ENCODE measurements at places on chromosomes 3 and 15.

GRCh38 chr3:142987707-142988106 is 13.7 kb upstream of the U2SURP start:
- DNase-seq = no peak

DNA sequence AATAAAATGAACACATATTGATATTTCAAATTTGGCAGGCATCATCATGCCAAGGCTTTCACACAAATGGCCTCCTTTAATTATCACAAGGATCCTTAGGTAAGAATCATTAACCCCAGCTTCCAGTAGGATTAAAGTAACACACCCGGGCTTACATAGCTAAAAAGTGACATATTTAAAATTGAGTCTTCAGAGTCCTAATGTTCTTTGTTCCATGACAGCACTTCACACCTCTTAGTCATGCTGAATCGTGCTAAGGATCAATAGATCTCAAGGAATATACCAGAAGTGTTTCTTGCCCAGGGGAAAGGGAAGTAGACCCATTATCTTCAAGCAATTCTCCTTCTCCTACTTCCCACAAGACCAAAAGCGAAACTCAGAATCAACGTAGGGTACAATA is 76.6 kb upstream of the SOX2 start:
- DNase-seq = no peak

DNA sequence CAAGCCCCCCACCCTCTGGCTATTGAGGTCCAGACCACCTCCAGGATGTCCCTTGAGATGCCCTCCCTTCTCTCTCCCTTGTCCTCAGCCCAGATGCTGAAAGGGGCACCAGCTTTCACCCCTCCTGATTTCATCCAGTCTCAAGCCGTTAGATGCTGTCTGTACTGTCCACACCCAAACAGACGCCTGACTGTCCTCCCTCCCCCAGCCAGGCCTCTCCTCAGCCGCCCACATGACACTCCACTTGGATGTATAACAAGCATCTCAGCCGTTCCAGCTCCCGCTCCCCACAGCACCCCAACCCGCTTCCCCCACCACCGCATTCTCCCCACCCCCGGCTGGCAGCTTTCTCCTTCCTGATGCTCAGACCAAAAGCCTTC is 25.0 kb upstream of the CYP11A1 start:
- no peak for DNase-seq

GRCh38 chr3:42013691-42014457 is 52.0 kb upstream of the ULK4 start:
- peak; percentile 76 for DNase-seq

DNA sequence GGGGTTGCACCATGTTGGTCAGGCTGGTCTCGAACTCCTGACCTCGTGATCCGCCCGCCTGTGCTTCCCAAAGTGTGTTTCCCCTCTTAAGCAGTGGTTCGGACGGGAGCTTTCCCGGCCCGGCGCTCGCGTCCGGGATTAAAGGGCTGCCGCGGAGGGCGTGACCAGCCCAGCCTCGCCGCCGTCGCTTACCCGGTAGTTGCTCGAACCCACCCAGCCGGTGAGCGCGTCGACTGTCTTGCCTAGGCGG is 513 bp downstream of the CLASP2 start:
- DNase-seq = no peak

GRCh38 chr15:83959477-83959876 is 276.1 kb upstream of the GOLGA6L4 start:
- DNase-seq = no peak

- no peak for DNase-seq
These were observed 95.5 kb downstream of the SSR3 start for GRCh38 chr3:156459434-156459833.

- peak; percentile 81 for DNase-seq
These were observed 146.9 kb upstream of the GADL1 start for GRCh38 chr3:31041161-31041978.

DNA sequence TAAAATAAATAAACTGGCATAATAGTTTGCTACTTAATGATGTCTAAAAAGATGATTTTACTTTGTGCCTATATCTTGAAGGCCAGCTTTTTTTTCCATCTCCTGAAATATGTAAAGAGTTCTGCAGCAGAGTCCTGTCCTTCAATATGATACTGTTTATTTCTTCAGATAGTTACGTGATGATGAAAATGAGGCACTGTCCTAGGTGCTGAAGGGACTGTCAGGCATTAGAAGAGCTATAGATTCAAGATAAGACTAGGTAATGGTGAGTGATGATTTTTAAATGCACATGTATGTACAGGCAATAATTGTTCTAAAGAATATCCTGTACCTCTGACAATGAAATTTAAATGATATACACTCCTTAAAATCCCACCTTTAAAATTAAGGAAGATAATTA is 326.9 kb upstream of the DNAJC19 start:
- DNase-seq = peak; percentile 17

DNA sequence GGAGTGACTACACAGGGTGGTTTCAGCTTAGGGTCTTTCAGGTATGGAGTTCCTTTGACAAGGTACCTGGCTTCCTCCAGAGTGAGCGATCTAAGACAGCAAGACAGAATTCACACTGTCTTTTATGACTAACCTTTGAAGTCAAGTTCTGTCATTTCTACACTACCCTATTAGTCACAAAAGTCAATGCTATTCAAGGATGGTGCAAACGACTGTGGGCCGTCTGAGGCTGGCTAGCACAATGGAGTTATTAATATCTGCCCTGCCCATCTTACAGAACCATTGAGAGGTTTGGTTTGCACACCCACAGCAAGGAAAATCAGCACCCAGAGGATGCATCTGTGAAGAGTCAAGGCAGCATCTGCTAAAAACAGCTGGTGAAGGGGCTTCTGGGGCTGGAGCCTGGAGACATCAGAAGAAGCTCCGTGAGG is 62.9 kb upstream of the XCR1 start:
- no peak for DNase-seq

DNA sequence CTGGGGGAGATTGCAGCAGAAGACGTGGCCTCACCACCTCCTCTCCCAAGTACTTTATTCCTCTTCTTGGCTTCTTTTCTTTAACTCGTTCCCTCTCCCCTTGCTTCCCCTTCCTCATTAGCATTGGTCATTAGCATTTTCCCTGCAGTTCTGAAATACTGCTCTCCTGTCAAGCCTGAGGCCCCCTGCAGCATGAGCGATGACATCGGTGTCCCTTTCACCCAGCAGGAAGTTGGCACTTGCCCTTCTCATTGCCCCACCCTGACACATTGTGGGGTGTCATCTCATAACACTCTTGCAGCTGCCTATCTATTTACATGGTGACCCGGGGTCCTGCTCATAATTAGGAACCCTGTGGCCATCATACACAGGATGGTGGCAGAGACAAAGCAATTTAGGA is 167.1 kb downstream of the ARRDC4 start:
- no peak for DNase-seq

GRCh38 chr3:135149707-135150681 is 354.9 kb downstream of the EPHB1 start:
- DNase-seq = no peak

DNA sequence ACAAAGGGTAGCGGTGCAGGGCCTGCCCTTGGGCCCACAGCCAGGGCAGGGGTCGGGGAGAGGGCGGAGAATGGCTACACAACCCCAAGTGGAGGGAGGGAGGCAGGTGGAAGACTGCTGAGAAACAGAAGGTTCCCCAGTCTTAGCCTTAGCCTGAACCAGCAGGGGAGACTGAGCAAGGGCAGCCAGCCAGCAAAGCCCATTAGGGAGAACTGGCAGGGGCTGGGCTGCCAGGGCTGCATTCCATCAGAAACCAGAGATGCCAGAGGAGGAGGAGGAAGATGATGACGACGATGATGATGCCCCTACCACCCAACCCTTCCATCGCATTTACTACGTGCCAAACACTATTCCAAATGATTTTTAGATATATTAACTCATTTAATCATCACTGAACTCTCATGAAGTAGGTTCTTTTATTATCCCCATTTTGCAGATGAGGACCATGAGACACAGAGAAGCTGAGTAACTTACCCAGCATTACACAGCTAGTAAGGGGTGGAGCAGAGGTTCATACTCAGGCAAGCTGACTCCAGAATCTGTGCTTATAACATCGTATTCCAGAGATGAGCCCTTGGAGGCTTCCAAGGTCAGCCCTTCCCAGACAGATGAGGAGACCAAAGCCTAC is 8.7 kb downstream of the SEMA7A start:
- peak; percentile 28 for DNase-seq

- DNase-seq = no peak
These were observed 583.3 kb upstream of the CBLB start for GRCh38 chr3:106452096-106452495.

DNA sequence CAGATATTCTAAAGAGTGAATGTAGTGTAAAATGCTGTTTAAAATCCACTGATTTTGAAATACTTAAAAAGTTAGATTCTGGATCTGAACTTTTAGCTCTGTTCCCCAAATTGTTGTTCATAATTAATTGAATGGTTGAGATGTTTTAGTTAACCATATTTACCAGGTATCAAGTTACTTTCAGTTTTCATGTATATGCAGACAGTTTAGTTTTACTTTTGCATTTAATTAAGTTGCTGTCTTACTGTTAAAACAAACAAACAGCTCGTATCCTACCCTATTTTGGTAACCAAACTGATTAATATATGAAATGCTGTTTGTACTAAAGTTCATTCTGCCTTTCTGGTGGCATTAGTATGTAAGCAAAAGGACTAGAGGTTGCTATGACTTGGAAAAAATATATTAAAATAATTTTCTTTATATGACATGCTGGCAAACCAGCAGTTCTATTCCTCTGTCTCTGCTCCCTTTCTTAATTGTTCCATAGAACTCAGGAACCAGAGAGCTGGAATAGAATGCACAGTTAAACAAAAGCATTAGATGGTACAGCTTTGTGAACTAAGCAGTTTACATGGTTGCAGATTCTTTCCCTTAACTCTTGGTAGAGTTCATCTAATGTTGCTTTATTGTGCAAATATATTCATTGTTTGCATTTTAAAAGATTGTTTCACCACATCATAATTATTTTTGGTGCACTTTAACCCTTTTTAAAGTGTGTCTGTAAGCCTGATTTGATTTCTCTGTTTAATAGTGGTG is 39.5 kb upstream of the SCAANT1 start:
- DNase-seq = no peak

- no peak for DNase-seq
These were observed 2.5 kb upstream of the GANC start for GRCh38 chr15:42270551-42270950.

DNA sequence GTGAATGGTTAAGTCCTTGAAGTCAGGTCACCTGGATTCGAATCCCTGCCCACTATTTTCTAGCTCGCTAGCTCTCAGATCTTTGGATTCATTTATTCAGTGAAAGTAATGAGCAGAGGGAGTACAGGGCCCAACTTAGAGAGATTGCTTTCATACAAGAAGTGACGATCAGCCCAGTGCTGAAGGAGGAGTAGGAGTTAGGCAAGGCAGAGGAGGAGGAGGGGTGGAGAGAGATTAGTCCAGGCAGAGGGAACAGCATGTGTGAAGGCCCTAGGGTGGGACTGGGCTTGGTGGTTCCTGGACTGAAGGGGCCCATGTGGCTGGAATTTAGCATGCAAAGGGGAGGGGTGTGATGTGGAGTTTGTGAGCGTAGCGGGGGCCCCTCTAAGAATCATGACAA is 3.8 kb upstream of the CHRNA5 start:
- no peak for DNase-seq

DNA sequence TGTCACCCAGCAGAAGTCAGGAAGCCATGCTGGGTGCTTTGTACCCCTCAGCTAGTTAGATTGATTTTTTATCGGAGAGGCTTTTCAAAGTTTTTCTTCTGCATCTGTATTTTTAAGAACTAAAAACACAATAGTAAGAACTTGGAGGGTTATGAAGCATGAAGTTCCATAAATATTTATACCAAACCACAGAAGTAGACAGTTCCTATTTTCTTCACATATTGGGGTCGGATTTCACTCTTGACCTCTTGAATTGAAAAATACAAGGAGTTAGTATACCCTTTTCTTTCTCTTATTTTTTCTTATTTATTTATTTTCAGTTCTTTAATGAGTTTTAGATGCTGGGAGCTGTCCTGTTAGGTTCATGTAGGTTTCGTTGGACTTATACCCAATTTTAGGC is 35.1 kb downstream of the SLC25A26 start:
- DNase-seq = no peak

- no peak for DNase-seq
These were observed 14.5 kb downstream of the MESP2 start for GRCh38 chr15:89790661-89791060.

DNA sequence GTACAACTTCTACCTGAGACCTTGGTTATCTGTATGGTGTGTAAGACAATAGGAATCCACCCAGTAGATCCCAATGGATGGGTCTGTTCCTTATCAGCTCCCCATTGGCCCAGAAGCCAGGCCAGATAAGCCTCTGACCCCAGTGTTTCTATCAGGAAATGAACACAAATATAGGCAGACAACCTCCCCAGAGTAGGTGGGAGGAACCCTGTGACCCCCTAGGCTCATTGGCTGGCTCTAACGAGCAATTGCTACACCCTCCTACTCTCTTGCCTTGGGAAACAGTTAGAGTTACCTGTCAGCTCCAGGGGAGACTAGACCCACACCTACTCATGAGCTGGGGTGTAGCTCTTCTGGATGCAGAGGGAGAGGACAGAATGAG is 299.9 kb downstream of the UACA start:
- DNase-seq = no peak

GRCh38 chr3:129345971-129346370 is 67.3 kb downstream of the HMCES start:
- no peak for DNase-seq

DNA sequence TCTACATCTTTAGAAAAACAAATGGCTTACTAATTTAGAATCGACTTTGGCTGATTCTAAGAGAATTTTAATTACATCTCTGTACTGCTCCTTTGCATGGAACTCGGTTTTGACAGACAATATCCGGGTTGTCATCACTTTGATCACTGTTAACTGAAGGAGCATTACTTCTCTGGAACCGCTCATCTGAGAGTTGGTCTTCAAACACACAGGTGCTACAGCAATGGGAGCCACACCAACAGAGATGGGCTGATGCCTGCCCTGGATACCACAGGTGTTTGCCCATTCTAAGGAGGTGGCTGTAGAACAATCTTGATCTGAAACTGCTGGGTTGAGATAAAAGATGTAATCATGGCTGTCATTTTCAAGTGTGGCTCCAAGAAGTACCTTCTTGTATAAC is 21.6 kb downstream of the LINS1 start:
- DNase-seq = no peak

DNA sequence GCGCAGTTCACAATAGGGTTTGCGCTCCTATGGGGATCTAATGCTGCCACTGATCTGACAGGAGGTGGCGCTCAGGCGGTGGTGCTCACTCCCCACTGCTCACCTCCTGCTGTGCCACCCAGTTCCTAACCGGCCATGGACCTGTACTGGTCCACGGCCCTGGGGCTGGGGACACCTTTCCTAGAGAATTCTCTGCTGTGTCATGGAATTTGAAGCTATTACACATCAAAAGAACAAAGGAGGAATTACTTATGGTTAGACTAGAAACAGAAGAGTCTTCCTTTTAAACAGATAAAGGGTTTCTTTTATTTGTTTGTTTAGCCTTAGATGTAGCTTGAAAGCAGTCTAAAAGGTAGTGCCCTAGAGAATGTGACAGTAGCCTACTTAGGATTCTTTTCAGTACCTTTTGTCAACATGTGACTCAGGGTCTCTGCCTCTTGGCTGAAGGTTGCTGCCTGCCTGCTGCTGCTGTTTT is 50.3 kb downstream of the PAK2 start:
- no peak for DNase-seq

Measured in RPMI8226 (cell line).